ENCODE measurements at places on chromosomes 6 and 20. TPM values are rescaled to one million over a fixed set of nuclear protein-coding genes. Genes with fewer than 3 reads are reported as not detected.

DNA sequence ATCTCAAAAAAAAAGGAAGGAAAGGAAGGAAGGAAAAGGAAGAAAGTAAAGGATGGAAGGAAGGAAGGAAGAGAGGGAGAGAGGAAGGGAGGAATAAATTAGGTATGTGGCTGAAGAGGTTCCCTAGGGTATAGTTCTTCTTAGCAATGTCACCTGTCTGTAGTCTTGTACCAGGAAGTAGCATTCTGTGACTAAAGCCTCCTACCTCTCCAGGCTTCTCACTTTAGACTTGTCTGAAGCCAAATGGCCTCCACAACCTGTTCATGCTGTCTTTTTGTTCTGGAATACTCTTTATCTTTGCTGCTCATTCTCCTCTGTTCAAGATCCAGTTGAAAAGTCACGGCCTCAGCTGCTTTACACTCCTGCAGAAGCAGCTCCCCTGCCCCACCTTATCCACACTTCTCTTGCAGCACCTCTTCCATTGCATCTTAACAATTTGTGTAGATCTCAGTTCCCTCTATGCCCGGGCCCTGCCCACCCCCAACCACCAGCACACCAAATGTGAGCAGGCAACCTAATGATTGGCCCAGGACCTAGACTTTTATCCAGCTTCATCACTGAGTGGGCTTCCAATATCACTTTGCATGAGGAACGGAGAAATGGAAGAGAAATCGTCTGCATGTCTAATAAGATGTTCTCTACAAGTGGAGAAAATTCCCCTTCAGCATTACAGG, 19.1 kb downstream of the GCNT2 start:
- no peaks in the 10 kb centered on the region for H3K36me3 ChIP-seq
- no peak overlapping the region for H3K27ac ChIP-seq
- H3K4me1 ChIP-seq = peaks cover 24% of the 10 kb centered on the region
- H3K27me3 ChIP-seq = no peaks in the 10 kb centered on the region
- H3K4me3 ChIP-seq = no peak overlapping the region

- DNase-seq = no peak
- H3K36me3 ChIP-seq = no peaks in the 10 kb centered on the region
- no peak overlapping the region for H3K27ac ChIP-seq
- H3K4me3 ChIP-seq = no peak overlapping the region
- no peaks in the 10 kb centered on the region for H3K4me1 ChIP-seq
Observed at GRCh38 chr6:40918040-40918651, 120.9 kb downstream of the UNC5CL start.

GRCh38 chr20:61654726-61655125, 402.7 kb downstream of the CDH4 start:
- H3K27me3 ChIP-seq = no peaks in the 10 kb centered on the region
- no peaks in the 10 kb centered on the region for H3K36me3 ChIP-seq
- DNase-seq = no peak
- H3K27ac ChIP-seq = no peak overlapping the region
- H3K4me3 ChIP-seq = no peak overlapping the region

DNA sequence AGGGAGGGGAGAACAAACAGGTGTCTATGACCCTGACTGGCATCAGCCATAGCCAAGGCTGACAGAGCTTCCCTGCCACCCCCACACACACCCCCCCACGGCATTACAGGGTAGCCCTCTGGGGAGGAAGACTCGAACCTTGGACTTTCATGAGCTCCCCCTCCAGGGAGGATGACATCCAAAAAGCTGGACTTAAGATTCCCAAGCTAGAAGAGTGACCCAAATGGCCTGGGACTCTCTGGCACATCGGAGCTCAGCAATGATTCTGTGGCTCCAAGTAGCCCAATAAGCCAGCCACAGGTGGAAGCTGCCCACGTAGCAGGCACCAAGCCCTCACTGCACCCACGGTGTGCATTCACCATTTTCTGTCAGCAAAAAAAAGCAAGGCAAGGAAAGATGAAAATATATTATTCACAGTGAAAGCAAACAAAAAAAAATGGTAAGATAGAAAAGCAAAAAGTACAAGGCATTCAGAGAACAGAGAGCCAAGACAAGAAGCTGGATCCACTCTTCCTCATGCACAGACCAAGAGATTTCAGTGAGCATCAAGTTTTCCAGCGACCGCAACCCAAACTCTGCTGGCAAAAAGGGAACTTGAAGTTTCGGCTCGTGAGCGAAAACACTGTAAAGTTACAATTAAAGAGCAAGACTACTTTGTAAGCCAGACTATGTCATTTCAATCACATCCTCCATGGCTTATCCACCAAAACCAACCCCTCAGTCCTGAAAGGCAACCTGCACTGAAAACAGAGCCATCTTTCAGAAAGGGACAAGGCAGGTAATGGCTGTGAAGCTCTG, 10.9 kb downstream of the JAG1 start:
- H3K4me1 ChIP-seq = peaks cover 55% of the 10 kb centered on the region
- no peaks in the 10 kb centered on the region for H3K27me3 ChIP-seq
- DNase-seq = no peak

- H3K4me1 ChIP-seq = no peaks in the 10 kb centered on the region
- no peaks in the 10 kb centered on the region for H3K36me3 ChIP-seq
Observed at GRCh38 chr6:8995156-8995555, 559.8 kb upstream of the SLC35B3 start.

DNA sequence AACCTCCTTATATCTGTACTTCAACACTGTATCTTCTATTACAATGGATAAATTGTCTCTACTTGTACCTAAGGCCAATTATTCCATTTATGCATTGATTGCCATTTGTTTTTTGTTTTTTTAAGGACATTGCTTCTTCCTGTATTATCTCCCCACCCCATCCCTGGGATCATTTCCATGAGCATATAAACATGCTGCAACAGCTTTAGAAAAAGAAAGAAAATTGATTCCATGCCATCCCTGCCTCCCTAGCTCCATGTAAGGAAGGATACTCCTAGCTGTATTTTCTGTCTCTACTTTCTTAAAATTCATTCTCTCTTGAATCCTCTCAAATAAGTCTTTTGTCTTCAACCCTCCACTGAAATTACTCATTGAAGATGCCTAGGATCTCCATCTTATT, 101.8 kb upstream of the SIM1 start:
- DNase-seq = no peak
- H3K4me3 ChIP-seq = no peak overlapping the region
- H3K27ac ChIP-seq = no peak overlapping the region
- H3K27me3 ChIP-seq = no peaks in the 10 kb centered on the region
- H3K4me1 ChIP-seq = no peaks in the 10 kb centered on the region

- no peak overlapping the region for H3K4me3 ChIP-seq
- no peaks in the 10 kb centered on the region for H3K27me3 ChIP-seq
- no peaks in the 10 kb centered on the region for H3K4me1 ChIP-seq
- H3K36me3 ChIP-seq = no peaks in the 10 kb centered on the region
Observed at GRCh38 chr20:46188866-46189541, 70.9 kb downstream of the CD40 start.

DNA sequence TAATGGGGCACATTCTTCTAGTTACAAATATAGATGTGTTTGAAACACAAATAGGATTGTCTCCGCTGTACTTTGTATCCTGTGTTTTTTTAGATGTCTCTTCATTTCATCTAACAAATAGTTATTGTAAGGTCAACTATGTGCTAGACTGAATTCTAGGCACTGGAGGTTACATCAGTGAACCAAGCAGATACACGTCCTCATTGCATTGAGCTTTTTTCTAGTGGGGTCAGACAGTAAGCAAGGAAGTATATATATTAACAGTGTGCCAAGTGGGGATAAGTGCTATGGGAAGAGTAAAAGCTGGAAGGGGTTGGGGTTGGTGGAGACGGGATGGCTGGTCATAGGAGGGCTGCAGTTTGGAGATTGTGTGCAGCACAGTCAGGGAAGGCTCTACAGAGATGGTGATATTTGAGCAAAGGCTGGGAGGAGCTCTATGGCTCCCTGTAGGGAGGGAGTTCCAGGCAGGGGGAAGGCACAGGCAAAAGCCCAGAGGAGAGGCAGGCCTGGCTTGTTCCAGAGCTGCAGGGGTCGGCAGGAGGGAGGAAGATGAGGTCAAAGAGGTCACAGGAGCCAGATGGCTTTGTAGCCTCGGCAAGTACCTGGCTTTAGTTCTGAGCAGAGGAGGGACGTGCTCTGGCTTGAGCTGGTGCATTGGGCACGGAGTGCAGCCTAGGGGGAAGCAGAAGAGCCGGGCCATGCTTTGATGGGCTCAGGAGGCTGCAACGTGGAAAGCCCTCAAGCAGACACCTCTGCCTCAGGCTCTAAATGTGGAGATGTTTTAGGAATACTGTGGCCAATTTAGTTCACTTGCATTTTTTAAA, 152.3 kb downstream of the ZDHHC14 start:
- H3K27ac ChIP-seq = no peak overlapping the region
- H3K4me3 ChIP-seq = no peak overlapping the region
- peaks cover 21% of the 10 kb centered on the region for H3K4me1 ChIP-seq

DNA sequence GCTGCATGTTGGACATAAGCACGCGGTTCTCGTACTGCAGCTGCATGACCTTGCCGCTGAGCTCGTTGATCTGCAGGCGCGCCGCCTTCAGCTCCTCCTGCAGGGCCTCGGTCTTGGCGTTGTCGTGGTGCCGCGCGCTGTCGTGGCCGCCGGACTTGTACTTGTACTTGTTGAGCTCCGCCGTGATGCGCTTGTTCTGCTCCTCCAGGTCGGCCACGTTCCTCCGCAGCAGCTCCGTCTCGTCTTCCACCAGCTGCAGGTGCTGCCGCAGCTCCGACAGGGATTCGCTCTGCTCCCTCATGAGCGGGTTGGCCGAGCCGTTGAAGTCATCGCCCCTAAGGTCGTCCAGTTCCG, 16.6 kb upstream of the KIAA0408 start:
- no peaks in the 10 kb centered on the region for H3K36me3 ChIP-seq
- H3K27ac ChIP-seq = no peak overlapping the region
- H3K27me3 ChIP-seq = no peaks in the 10 kb centered on the region
- DNase-seq = no peak
- no peak overlapping the region for H3K4me3 ChIP-seq

BACH2 gene
- 6.0 TPM for total RNA-seq
